Endodermal cell (in vitro differentiated cells): ENCODE measurements at places on chromosomes 7 and 10.
A peak's percentile ranks its signal among the peaks of the same experiment; 100 is the strongest.

GRCh38 chr7:69728304-69728703 lies 130.0 kb downstream of the AUTS2 start:
- no peak for DNase-seq

DNA sequence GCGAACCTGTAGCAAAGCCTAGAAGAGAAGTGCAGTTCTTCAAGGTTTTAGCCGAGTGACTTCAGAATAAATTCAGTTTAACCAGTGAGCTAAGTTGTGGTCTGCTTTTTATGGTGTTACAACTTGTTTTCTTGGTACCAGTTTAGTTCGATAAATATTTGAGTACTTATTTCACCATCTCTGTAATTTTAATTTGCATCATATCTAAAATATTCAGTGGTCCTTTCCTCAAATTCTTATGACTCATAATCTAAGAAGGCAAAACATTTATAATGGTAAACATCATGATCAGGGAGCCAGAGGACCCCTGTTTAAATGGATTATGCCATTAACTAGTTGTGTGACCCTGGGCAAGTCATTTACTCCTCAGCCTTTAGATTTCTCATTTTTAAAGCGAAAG lies 4.1 kb upstream of the BMPER start:
- DNase-seq = no peak

- no peak for DNase-seq
Measured at GRCh38 chr7:107269790-107270189, 101.0 kb downstream of the HBP1 start.

- no peak for DNase-seq
Measured at GRCh38 chr7:130963339-130963738, 229.3 kb upstream of the KLF14 start.

- peak; percentile 89 for DNase-seq
Measured at GRCh38 chr10:68406111-68406814, 814 bp downstream of the RUFY2 start.

DNA sequence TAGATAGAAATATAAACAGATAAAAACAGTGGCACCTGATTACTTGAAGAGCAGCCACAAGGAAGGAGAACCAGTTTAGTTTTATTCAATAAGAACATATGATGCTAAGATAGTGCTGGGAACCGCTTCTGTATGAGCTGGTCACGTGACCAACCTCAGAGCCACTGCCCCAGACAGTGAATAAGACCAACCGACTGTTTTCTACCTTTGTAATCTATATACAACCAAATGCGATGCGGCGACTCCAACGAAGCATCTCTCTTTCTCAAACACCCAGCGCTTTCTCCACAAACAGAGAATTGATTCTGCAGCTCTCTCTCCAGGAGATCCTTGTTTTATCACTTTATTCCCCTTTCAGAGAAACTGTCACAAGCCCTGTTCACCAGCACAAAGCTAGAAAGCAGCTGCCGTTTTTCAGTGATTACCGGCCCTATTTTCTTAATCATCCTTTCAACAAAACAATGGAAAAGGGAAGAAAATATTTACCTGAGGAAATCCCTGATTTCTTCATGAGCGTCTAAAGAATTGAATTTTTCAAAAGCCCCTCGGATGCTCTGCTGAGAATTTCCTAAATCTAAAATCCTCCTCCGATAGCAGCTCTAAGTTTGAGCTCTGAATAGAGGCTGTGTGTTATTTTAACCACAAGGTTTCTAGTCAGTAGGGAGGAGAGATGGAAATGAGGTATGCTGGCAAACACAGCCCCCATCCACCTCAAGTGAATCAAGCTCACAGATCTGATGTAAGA lies 55.7 kb upstream of the JCAD start:
- DNase-seq = no peak
